ENCODE measurements at places on chromosomes 2 and 18.

DNA sequence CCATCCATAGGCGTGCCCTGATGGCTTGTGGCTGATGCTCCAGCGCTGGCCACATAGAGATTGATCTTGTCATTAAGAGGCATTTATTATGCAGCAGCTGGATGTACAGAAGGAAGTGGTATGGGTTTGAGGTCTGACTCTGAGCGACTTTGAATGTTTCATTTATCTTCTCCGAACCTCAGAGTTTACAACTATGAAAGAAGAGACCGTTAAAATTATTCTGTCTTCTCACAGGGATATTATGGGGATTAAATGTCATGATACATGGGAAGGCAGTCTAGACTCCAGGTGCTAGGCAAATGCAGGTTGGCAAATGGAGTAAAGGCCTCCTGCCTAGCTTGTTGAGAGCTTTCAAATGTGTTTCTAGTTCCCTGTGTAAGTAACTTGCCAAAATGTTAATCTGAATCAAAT is 30.3 kb downstream of the MOGAT1 start:
- DNase-seq, result no peak

- no peak for DNase-seq
These were observed 75.6 kb downstream of the MBP start for GRCh38 chr18:77057006-77057395.

- no peak for DNase-seq
These were observed 82.7 kb downstream of the MALT1 start for GRCh38 chr18:58753976-58754375.

- DNase-seq, result peak; percentile 78
These were observed 15.0 kb upstream of the GPR17 start for GRCh38 chr2:127630864-127631540.

GRCh38 chr2:17649026-17649425 is 104.6 kb downstream of the SMC6 start:
- DNase-seq, result no peak

DNA sequence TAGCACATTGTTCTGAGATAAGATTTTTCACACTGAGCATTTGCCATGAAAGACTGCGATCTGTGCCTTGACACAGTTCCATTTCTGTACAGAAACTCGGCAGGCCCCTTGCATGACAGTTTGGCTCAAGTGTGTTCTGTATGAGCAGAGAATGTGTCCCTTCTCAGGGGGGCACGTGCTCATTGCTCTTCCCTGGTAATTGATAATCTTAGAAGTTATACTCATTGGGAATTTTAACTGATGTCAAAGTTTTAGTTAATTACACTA is 171.3 kb downstream of the PTGR3 start:
- DNase-seq, result no peak

DNA sequence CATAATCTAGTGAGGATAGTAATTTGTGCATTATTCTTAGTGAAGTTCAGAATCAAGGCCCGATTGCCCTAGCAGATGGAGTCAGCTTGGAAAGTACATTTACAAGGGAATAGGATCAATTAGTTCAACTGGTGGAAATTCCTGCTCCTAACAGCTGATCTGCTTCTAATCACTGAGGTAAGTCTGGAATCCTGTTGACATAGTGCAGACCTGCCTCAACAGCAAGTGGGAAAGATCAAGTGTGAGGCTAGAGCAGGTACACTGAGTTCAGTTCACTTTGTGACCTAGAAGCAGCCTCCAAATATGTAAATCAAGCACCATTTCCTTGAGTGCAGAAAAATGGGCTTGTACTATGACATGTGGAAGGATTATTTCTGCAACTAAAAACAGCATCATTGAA is 111.2 kb upstream of the NOSTRIN start:
- no peak for DNase-seq

DNA sequence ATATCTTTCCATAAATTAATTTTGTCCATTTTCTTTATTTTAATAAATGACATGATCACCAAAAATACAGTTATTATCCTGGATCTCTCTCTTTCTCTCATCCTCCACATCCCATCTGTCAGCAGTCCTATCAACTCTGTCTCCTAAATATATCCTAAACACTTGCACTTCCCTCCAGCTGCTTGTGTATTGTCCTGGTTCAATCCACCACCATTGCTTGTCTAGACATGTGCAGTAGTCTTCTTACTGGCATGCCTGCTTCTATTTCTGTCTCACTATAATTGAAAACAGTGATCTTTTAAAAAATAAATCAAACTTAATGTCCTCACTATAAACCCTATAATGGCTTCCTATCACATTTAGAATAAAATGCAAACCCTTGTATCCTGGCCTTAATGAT is 2168.6 kb upstream of the PIK3C3 start:
- DNase-seq, result no peak

DNA sequence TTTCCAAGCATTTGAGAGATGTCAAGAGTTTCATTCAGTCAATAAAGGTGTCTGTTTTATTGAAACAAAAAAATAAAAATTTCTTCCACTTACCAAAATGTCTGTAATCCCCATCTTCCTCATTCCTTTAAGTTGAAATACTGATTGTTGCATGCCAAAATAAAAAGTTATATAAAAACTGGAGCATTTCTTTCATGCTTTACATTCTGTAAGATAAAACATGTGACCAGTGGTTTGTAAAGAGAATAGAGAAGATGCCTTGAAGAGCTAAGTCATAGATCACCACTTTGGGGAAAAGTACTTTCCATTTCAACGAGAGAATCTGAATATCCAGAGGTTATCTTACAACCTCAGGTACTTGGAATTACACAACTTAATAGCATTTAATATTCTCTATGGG is 35.9 kb upstream of the MYO1B start:
- no peak for DNase-seq

- no peak for DNase-seq
These were observed 220.0 kb upstream of the TANK start for GRCh38 chr2:160940271-160940670.

- no peak for DNase-seq
These were observed 143.6 kb downstream of the WDPCP start for GRCh38 chr2:63444565-63445288.

- DNase-seq, result no peak
These were observed 291.4 kb upstream of the LRRTM4 start for GRCh38 chr2:77813599-77813998.

DNA sequence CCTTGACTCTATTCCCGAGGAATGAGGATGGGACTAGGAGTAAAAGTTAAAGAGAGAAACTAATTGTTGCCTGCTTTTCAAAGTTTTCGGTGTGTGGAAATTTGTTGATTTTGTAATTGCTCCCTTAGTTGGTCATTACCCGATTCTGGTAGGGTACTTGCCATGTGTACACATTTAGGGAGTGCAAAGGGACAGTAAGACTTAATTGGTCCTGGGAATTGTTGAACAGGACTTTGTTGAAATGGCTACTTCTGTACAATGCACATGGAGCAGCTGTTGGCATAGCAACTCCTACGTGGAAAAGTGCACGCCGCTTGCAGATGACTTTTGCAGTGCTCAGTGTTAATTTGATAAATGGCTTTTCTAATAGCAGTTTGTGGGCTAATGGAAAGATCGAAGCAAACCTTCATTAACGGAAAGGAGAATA is 22.9 kb downstream of the EPAS1 start:
- no peak for DNase-seq

DNA sequence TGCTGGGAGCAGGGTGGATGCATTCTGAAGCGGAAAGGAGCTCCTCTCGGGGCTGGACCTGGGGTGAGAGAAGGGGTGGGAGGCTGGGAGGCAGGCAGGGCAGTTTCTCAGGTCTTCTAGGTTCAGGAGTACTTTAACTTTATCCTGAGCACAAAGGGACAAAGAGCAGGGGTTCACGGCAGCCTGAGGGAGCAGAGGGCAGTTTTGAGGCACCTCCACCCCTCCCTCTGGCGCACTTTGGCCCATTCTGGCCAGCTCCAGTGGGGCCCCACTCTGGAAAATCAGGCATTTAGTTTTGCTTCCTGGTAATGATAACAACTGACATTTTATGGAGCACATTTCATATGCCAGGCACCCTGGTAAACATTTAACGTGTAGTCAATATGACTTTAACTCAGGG is 14.3 kb downstream of the B3GNT7 start:
- no peak for DNase-seq

DNA sequence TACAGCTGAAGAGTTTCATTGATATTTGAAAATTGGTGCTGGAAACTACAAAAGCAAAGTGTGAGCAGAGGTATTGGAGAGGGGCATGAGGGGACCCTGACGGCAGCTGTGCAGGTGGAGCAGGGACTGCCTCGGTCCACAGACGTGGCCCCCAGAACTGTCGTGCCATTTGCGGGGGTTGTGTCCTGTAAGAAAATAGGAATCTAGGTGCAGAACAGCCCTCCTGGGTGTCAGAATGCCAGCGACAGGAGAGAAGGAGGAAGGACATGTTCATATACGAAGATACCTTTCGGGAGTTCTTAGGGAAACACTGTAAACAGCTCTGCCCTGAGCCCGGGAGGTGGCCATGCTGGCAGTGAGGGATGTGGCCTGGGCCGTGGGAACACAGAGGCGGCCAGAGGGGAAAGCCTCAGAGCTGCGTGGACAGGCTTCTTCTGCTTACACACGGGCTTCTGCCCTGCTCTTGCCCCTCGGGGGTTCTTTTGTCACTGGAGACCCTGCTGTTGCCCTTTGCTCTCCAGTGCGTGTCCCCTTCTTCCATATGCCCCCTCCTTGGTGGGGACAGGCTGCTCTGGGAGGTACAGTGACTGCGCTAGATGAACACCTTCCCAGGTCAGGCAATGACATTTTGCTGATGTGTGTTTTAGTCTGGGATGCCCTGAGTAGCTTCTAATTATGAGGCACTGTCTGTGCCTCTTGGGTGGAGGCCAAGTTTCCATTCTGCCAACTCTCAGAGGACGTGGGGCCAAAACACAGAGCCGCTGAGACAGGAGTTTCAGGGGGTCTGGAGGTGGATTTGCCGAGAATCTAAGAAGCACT is 81.9 kb upstream of the TXNDC2 start:
- DNase-seq, result no peak

GRCh38 chr2:113104054-113104611 is 23.3 kb upstream of the IL1RN start:
- no peak for DNase-seq

DNA sequence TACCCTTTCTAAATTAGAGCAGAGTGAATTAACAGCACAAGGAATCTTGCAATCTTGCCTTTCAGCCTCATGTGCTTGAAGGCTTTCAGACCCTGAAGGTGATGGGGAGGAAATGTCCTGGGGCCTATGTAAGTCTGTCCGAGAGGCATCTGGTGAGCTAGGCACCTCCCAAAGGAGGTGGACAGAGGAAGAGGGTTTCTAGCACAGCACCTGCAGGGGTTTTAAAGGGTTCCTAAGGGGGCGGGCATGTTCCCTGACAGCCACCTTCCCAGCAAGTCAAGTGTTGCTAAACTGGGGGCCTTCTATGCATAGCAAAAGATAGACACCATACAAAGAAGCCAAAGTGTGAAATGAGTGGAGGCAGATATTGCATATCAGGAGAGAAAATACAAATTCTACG is 88.5 kb downstream of the CDH2 start:
- DNase-seq, result no peak

DNA sequence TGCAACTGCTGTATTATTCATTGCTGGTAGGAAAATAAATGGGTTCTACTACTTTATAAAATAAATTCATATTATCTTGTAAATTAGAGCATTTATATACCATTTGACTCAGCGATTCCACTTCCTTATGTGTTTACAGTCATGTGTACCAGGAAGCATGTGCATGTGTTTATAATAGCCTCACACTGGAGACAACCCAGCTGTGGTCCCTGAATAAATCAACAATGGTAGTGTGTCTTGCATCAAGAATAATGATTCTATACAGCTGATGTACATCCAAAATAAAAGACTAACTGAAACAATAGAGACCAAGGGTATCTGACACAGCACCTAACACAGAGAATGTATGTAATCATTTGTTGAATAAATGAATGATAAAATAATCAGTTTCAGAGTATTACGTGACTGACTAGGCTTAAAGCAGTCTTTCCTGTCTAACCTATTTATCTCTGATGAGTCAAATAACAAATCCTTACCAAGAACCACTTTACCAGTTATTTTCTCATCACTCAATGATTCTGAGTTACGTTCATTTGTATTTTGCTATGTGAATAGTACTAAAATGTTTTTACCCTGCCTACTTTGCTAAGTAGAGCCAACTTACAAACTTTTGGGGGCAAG is 216.8 kb downstream of the UBE2E3 start:
- no peak for DNase-seq

- DNase-seq, result no peak
These were observed 78.9 kb downstream of the CERS6 start for GRCh38 chr2:168534926-168535325.

DNA sequence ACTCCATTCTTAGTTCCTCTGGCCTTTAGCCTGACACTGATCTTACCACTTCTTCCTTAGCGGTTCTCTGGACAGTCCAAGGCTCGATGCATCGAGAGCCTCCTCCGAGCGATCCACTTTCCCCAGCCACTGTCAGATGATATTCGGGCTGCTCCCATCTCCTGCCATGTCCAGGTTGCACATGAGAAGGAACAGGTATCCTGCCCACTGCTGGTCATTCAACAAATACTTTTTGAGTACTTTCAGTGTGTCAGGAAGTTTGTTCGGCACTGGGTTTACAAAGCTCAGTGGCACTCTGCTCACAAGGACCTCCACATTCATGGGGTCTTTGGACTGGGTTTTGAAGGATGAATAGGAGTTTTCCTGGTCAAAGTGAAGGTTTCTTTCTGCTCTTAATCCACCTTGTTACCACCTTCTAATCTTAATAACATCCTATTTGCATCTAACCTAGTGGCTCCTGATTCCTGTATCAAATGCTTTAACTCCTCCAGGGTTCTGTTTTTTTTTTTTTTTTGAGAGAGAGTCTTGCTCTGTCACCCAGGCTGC is 25.8 kb downstream of the GCKR start:
- no peak for DNase-seq

DNA sequence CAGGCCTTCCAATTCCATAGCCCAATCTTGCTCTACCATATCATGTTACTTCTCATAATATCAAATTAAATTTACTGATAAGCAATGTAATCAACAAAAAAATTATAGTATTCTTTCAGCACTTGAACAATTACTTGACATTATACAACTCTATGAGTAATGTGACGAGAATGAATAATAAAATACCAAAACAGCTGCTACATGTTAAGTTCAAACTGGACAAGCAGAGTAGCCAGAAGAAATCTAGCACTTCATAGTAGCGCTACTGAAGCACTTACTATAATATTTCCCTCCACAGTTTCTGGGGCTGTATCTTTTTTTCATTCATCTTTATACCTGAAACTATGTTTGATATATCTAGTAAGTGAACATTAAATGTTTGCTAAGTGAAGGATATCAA is 14.9 kb downstream of the PPP3R1 start:
- no peak for DNase-seq

DNA sequence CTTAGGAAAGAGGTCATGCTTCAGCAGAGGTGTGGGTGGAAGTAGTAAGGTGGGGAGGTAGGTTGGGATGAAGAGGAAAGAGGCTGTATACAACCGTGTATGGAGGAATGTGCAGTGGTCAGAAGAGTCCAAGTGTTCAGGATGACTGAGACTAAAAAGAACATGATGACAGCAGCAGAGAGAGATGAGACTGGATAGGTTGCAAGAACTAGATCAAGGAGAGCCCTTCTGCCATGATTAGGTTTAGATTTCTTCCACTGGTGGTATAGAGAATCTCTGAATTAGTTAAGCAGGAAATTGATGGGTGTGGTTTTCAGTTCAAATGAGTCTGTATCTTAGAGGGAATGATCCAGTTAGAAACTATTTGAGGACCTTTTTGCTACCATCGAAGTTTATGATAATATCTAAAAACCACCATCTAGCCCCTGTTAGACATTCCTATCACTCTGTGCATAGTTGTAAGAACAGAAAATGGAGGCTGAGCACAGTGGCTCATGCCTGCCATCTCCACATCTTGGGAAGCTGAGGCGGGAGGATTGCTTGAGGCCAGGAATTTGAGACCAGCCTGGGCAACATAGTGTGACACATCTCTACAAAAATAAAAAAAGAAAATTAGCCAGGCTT is 221.0 kb downstream of the LTBP1 start:
- no peak for DNase-seq
